SK-N-MC (cell line): ENCODE measurements at places on chromosomes 1 and 21.

GRCh38 chr1:113950908-113951307, 21.8 kb downstream of the HIPK1 start:
- no peak for DNase-seq

GRCh38 chr1:40379785-40380452, 6.4 kb downstream of the SMAP2 start:
- DNase-seq, result peak; percentile 60

GRCh38 chr1:30320581-30320890, 402.8 kb downstream of the MATN1 start:
- DNase-seq, result no peak

DNA sequence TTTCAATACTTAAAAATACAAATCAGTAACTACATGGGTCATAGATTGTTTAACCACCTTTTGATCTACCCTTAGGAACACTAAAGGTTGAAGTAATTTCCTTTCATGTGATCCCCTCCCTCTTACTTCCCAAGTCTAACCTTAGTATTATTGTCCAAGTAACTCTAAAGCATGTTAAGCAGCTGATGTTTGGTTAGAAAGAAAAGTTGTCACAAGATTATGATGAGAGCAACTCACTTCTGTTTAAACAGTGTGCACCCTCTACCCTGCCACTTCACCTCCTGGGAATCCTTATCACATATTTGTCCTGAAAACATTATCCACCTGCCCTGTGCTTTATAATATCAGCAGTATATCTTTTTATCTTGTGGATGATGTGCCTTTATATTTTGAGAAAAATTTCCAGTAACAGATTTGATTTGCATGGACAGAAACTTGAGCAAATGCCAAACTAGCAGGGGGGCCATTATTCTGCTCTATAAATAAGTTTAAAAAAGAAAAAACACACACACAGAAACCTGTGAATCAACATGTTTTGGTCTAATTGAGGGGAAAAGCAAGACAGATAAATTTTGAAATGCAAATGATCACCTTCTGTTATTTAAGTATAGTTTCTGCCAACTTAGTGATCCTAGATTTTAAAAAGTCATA, 194.3 kb downstream of the RPS6KC1 start:
- DNase-seq, result no peak

DNA sequence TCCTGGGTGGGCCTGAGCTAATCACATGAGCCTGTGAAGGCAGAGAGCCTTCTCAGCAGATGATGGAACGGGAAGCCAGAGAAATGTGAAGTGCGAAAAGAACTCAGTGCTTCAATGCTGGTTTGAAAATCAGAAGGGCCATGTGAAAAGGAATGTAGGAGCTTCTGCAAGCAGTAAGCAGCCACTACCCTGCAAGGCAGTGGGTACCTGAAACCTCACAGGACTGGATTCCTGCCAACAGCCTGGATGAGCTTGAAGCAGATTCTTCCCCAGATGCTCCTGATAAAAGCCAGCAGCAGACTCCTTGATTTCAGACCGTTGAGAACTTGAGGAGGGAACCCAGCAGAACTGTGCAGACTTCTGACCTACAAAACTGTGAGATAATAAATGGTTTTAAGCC, 158.6 kb downstream of the SYT2 start:
- DNase-seq, result no peak

DNA sequence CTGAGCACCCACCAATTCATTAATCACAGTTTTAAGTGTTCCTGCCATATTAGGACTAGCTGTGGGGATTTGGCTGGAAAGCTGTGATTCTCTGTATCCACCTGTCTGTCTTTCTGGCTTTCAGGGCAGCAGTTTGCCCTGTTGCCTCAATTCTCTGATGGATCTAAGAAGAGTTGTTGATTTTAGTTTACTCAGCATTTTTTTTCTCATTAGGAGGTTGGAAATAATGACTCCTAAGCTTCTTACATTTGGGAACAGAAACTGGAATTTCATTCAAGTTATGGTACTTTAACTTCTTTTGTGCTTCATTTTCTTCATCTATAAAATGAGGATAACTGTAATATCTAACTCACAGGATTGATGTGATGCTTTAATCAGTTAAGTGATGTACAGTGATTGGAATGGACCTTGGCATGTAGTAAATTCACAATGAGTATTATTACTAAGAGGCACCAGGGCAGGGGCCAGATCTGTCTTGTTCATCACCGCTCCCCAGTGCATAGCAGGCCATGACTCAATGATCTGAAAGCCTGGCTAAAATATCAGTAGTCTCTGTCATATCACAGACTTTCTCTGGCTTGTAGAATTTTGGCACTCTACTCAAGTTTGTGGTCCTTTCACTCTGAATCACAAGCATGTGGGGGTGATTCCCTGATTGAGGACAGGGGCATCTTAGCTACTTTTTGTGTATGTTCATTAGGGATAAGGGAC, 51.4 kb upstream of the GREM2 start:
- no peak for DNase-seq

DNA sequence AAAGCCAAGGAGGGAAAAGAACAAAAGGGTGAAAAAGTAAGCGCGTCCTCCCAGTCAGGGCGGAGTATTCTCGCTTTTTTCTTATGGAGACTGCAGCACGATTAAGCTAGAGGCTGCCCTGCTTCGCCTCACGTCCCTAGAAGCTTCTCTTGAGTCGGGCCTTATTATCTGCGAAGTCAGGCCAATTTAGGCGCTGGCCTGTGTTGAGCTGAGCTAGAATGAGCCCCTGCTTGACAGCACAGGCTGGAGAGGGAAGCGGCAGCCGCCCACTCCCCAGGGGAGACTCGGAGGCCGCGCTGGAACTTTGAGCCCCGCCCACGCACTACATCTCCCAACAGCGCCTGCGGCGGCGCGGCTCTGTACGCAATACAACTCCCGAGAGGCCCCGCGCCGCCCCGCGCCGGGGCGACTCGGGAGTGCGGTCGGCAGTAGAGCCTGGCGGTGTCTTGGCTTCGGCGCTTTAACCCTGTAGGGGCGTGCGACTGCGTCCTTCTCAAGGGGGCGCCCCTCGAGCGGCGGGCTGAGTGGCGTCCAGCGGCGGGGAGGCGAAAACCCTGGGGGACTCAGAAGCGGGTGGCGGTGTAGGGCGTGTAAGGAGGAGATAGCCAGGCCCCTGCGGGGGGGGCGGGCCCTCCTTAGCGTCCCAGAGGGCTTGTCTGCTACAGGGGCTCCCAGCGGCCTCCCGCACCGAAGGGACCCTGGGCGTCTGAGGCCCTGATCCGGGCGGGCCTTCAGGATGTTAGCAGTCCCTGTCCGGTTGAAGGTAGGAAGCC, 888 bp downstream of the ZNF436 start:
- peak; percentile 79 for DNase-seq

DNA sequence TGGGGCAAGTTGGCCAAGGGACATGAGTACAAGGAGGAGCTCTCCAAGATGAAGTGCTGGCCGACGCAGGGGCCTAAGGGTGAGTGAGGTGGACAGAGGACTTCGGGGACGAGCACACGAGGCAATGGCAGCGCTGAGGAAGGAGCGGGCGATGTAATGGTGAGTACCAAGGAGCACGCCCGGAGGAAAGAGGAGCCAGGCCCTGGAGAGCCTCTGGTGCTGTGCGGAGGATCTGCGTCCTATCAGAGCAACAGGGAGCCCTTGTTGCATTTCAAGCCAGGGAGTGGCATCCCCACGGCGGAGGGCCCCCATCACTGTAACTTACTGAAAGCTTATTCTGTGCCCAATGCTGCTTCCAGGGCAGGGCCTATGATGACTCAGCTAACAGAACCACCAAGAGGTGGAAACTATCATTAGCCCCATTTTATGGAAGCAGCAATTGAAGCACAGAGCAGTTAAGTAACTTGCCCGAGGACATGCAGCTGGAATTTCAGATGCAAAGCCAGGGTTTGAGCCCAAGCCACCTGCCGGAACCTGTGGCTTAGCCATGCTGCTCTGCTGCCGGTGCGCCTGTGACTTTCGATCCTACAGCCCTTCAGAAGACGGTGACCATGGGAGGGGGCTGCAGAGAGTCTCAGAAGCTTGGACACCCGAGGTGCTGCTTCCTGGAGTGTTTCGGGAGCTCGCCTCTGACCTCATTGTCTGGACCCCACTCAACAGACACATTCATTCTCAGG, 17.6 kb upstream of the AJAP1 start:
- no peak for DNase-seq

DNA sequence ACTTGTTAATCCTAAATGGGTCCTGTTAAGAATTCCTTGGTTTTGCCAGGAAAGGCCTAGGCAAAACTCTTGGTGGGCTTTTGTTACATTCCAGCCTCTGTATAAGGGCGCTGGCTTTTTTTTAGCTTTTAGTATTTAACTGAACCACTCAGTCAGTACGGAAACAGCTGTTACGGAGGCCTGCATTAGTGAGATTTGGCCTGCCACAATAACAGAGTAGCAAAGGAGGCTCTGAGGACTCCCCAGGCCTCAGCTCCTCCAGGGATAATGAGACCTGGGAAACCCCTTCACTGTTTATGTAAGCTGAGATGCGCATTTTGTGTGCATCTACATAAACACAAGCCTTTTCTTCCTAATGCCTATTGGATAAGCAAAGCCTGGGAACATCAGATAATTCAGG, 210.2 kb downstream of the APP start:
- DNase-seq, result no peak

GRCh38 chr1:94334764-94335163, 83.4 kb upstream of the ABCD3 start:
- no peak for DNase-seq

DNA sequence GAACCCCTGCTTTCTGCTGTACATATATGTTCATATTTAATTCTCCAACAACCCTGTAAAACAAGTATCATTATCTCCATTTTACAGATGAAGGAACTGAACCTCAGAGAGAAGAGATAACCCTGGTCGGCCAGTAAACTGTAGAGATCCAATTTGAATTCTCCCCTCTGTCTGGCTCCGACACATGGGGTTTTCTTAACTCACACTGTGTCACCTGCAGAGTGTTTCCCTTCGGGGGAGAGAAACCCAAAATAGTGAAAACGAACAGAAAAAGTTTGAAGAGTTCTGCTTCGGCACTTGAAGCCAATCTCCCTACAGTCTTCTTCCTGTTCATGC, 17.4 kb upstream of the BCAR3 start:
- no peak for DNase-seq

- DNase-seq, result no peak
Observed at GRCh38 chr1:183568176-183569021, 21.9 kb downstream of the NCF2 start.

- DNase-seq, result no peak
Observed at GRCh38 chr1:226649780-226650179, 89.3 kb downstream of the ITPKB start.

DNA sequence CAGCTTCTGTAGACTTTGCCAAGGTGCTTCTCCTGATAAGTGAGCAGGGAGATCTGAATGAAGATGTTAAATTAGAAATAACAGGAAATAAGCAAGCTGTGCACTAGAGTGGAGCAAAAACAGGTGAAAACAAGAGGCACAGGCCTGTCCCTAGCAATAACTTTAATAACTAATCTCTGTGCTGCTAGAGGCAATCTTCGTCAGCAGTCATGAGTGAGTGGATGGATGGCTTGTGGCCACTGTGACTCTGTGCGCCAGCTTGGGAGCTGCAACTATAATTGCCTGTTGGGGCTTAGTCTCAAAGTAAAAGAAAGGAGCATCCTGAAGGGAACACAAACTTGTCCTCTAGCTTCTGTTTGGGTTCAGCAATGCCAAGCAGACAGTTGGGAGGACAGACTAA, 240.3 kb downstream of the HHIPL2 start:
- no peak for DNase-seq

- no peak for DNase-seq
Observed at GRCh38 chr1:232191560-232191959, 438.4 kb downstream of the SIPA1L2 start.

GRCh38 chr1:155471026-155471425, 91.6 kb downstream of the ASH1L start:
- no peak for DNase-seq

GRCh38 chr1:26784023-26784871, 3.5 kb upstream of the PIGV start:
- DNase-seq, result no peak

DNA sequence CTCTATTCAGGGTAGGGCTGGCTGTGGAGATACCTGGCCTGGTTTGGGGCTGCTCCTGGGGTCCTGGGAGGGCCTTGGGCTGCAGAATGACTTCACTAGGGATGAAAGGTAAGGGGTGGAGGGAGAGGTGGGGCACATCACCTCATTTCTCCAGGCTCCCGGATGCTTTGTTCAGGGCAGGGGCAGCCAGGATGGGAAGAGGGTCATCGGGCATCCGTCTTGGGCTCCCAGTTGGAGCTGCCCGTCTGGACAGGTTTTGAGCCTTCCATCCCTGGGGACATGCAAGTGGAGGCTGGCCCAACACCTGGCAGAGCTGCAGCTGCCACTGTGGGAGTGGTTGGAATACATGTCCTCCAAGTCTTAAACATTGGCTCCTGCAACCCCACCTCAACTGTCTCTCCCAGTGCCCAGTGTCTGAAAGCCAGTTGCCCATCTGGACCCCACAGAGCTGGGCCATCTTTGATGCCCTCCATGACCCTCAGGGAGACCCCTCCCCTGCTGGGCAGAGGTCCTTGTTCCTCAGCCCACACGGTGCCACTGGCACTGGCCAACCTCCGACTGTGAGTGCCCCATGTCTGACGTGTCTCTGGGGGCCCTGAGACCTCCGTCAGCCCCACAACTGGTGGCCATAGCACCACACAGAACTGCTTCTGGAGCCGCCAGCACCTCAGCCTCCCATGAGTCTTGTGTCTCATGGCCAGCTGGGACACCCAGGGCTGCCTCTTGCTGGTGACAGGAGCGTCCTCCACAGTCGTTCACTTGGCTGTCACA, 52.8 kb downstream of the TRIM11 start:
- DNase-seq, result no peak

GRCh38 chr1:239805042-239805441, 286.6 kb upstream of the FMN2 start:
- DNase-seq, result no peak

DNA sequence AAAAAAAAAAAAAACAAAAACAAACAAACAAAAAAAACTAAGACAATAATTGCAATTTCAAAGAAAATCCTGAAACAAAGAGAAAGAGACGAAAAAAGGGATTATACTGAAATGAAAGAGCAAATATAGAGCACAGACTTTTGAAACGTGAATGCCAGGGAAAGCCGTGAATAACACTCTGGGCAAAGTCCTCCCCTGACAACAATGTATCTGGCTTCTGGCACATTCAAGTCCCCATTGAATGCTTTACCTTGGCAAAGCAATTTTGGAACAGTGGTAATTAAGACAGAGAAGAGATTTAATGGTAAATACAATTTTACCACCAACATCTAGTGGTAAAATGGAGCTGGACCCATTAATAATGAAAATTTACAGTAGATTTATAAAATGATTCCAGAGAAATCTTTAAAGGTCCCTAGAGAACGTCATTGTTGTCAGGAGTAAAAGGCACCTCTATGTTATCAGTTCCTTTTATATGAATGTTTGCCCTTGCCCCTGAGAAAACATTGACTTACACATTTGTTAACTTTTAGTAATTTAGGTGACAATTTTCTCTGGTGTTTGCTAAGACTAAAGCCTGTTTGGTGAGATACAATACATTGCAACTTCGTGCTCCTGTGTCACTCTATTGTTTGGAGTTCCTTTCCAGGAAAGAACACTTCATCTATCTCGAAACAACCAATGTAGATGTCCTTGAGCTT, 89.7 kb downstream of the GREM2 start:
- DNase-seq, result no peak
